ENCODE measurements at places on chromosomes 11 and 22.

DNA sequence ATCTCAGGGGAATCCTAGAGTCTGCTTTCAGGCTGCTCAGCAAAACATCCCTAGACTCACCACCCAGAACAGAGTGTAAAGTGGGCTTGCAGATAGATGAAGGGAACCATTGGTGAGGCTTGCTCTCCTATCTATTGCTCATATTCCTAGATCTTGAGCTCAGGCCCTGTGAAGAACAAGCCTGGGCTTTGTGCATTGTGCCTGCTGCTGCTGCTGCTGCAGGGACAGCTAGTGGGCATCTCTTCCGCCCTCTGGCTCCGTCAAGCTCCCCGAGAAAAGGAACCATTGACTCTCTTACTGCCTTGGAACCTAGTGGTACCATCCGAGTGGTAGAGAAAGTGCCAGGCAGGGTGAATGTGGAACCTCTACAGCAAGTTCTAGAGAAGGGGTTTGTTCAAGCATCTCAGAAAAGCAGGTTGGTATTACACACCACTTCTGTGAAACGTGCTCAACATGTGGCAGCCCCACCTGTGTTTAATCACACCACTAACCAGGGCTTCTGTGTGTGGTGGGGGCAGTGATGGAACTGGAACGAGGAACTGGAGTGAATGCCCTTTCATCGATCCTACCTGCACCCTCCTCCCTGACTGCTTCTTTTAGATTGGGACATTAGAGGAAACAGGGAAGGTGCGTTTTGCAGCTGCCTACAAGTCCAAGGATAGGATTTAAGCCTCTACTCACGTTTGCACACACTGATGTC lies 4.4 kb downstream of the BACE1-AS start:
- DNase-seq: no peak

DNA sequence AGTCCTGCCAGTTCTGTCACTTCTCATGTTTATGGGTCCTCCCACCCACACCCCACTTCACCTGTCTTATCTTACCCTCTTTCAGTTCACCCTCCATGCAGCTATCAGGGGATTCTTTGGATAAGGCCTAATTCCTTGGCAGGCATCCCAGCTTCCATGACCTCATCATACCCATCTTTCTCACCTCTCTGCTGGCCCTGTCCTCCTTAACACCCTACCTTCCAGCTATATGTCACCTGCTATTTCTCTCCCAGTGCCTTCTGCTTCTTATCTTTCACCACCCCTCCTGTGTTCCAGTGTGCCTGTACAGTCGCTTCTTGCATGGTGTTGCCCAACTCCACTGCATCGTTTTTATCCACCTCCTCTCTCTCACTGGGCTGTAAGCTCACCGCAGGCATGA lies 28.3 kb downstream of the SNU13 start:
- no peak for DNase-seq

- DNase-seq: no peak
These were observed 871 bp downstream of the SLC35E4 start for GRCh38 chr22:30636226-30637077.

DNA sequence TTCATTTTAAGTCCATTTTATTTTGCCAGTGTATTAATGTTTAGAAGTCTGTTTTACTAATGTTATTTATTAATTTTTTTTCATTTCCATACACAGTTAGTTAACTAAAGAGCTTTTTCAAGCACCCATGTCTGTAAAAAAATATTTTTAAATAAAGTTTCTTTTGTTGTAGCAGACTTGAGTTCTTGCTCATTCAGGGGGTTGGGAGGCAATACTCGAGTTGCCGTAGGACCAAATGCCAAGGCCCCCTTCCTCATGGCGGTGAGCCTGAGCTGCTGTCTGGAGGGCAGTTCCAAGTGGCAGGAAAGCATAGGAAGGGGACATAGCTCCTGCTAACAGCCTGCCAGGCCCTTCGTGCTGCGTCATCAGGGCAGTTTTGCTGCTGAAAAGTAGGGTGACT lies 9.0 kb downstream of the MCAM start:
- no peak for DNase-seq

DNA sequence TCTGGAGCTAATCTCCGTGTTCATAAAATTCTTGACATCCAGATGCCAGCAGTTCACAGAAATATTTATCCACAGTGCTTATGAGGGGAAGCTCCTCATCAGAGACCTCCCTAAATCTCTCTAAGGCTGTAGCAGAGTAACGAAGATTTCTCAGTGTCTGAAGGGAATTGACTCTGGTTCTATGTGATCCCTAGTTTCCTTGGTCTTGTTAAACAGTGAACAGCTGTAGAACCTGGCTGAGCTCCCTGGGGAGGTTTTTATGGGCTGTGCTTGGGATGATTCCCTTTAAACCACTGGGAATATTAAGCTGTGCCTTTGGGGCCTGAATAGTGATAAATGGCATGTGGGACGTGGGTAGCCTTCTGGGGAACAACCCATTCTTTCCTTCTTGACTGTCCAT lies 43.7 kb upstream of the ARHGAP20 start:
- no peak for DNase-seq

GRCh38 chr11:47437218-47437745 lies 11.0 kb upstream of the PSMC3 start:
- DNase-seq: no peak

GRCh38 chr11:115214644-115215234 lies 289.5 kb downstream of the CADM1 start:
- no peak for DNase-seq

DNA sequence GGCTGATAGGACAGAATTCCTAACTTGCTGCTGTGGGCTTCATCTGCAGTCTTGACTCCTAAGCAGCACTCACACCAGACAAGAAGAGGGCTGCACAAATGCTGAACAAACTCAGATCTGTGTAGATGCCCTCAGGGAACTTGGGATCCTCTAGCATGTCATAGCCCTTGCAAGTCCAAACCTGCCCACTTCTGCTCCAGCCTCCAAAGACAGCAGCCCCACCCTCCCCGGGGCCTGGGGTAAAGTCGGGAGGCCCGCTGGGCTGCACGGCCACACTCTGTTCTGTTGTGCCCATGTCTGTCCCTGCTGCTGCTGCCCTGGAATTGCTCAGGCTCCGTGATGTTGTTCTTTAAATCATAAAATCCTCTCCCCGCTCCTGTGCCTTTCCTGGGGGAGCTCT lies 28.3 kb downstream of the DRD2 start:
- DNase-seq: no peak

- DNase-seq: no peak
These were observed 58.1 kb upstream of the CEP295 start for GRCh38 chr11:93603225-93604007.

DNA sequence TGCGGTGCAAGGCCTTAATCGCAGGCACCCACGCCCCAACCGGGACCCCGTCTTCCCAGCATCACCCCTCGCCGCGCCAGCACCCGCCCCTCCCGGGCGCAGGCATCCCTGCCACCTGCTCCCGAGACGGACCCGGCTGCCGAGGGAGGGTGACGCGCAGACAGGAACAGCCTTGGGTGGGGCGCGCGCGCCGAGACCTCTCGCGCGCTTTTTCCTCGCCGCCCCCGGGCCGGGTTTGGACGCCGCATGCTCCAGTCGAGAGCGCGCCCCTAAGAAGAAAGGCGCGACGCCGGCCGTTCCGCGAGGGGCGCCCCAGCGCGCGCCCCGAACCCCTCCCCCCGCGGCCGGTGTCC lies 504 bp downstream of the CFL1 start:
- no peak for DNase-seq

All from GF-D8 (cell line).